ENCODE measurements at places on chromosomes 4 and X.

GRCh38 chr4:169210504-169211118 lies 60.1 kb downstream of the SH3RF1 start:
- no peak for DNase-seq

DNA sequence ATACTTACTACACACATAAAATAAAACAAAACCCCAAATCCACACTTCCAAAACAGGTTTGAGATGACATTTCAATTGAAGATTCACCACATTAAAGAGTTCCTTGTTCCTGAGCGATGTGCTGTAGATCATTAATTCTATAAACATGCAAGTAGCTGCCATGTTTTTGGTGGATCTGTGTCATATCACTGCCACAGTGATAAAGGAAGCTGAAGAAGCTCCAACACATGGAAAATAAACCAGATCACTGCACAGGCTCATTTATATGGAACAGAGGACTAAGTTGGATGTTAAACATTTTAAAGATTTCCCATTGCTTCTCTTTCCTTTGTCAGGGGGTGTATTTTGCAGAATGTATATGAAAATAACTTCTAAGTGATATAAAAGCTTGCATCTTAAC lies 2.8 kb upstream of the RBM46 start:
- no peak for DNase-seq

GRCh38 chrX:14673764-14674163 lies 144.4 kb downstream of the GLRA2 start:
- DNase-seq: no peak

GRCh38 chr4:54066088-54066415 lies 1.6 kb upstream of the CHIC2 start:
- DNase-seq: no peak

DNA sequence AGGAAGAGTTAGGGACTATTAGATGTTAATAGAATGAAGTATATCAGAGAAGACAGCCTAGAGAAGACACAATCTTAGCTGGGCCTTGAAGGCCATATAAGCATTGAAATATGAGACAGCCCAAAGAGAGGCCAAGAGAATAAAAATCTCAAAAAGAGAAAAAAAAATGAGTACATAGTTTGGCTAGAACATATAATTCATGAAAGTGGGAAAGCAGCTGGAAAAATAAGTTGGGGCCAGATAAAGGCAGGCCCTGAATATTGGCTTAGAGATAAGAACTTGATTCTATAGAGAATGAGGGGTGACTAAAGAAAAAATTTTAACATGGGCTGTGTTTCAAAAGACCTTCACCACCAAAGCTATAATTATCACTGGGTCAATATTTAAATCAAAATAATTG lies 7.4 kb upstream of the UTP3 start:
- DNase-seq: no peak

- DNase-seq: no peak
Observed at GRCh38 chr4:25844961-25845712, 17.7 kb downstream of the SEL1L3 start.

DNA sequence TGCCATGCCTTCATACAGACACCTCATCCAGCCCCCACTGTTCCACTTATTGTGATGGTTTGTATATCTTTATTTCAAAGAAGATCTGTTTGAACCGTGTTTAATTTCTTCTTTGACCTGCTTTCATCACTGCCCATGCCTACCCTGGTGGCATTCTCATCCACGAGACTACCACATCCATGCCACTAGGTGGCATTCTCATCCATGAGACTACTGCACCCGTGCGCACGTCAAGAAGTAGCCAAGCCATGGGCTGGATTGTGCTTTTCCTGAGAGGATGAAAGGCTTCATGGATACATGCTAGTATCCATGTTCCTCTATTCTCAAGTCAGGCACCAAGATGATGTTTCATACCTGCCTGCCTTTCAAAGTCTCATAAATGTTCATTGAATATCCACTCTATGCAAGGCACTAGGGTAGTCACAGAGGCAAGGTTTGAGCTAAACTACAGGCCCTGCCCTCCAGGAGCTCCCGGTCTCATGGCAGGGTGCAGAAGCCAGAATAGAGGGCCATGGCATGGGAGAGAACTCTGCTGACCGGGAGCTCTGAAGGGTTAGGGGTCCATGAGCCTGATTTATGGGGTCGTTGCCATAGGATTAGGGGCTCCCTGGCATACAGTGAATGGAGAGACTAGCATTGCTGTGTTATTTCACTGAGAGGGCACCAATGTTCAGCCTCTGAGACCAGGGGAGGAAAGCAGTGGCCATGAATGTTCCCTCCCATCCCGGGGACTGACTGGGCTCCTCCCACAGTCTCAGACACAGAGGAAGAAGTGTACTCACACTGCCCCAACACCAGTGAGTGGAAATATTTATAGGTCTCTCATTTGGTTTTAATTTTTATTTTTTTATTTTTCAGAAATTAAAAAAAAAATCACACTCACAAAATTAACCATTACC lies 24.8 kb upstream of the EOLA2 start:
- DNase-seq: no peak

GRCh38 chrX:55839485-55839884 lies 121.9 kb downstream of the RRAGB start:
- no peak for DNase-seq

DNA sequence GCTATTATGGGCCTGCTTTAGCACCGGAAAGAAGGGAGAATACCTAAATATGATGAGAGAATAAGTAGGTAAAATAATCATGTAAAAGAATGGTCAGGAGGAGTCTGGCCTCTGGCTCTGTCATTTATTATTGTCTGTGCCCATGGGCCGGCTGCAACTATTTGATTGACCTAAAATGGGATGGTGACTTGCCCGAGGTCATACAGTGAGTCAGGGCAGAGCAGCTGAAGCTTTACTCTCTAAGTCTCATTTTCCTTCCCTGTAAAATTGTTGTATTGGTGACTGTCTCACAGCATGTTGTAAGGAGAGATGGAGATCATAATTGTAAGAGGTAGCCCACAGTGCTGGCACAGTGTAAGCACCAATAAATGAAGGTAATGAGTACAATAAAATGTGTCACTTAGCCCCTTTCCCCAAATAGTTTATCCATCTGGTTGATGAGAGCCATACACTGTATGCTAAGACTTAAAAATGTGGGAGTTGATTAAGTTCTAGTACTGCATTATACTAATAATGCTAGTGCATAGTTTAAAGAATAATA lies 39.6 kb downstream of the RUFY3 start:
- no peak for DNase-seq

DNA sequence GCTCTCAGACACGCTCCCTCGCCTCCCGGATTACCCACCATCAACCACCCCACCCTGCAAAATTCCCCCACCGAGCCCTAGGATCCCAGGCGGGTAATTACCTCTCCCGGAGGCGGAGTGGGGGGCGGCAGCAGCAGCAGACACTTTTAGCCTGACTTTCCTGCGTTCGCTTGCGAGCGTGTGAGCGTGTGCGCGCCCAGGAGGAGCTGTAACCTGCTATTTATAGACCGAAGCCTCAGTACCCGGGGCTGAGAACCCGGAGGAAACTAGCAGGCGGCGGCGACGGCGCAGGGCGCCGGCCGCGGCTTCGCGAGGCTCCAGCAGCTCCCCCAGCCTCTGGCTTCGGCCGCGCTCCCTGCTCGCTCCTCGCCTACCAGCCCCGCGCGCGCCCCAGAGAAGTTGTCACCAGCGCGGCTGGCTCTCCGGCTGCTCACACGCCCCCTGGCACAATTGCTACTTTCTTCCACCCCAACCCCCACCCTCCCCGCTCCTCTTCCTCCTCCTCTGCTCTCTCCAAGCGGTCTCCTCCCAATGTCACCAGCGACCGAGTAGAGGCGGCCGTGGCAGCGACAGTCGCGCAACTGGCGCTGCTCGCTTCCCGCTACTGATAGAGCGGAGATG lies at the start of gene INPP4B:
Gene INPP4B, minus strand, starts transcription at position 194 of the 621 bp plus-strand sequence.
- DNase-seq: no peak

GRCh38 chr4:158302076-158302866 lies 92.0 kb downstream of the TMEM144 start:
- no peak for DNase-seq

DNA sequence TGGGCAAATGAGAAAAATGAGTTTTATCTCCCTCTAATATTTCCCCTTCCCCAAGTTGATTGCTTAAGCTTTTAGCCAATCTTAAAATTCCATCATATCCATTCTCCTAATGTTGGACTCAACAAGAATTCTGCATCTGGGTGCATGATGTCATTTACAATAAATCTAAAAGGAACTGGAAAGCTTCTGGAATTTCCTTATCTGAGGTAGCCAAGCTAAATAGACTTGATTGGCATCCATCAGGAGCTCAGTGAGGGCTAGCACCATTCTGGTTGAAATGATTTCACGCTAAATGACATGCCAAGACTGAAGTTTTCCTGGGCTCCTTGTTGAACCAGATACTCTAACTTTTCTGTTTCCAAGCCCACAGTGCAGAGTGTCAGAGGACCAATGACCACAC lies 110.3 kb upstream of the SCML1 start:
- DNase-seq: no peak

GRCh38 chr4:26993539-26993938 lies 132.9 kb downstream of the STIM2 start:
- DNase-seq: no peak

GRCh38 chr4:17511950-17512795 lies at the start of gene QDPR:
Gene QDPR (minus strand): TSS chr4:17512090. CDS start chr4:17512054, 36 bp downstream.
- peak; percentile 26 for DNase-seq

DNA sequence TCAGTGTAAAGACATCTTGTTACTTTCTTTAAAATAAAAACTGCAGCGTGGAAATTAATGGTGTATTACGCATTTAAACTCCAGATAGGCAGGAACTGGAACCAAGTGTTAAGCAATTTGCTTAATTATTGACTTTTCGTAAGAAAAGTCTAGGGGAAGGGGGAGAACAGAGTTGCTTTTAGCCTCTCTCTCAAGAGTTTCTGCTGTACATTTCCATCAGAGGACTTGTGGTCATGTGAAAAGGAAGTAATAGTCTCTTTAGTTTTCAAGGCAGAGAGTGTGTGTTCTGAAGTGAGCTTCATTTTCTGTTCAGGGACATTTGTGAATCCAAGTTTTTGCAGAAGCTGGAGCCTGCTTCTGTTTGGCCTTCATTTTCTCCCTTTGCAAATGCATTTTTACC lies 127.2 kb downstream of the UBE2K start:
- no peak for DNase-seq

- no peak for DNase-seq
Observed at GRCh38 chr4:53647547-53647946, 56.3 kb upstream of the LNX1 start.

- no peak for DNase-seq
Observed at GRCh38 chr4:142824368-142824767, 21.7 kb downstream of the INPP4B start.
